Right forelimb (tissue), 1 donor: ENCODE measurements at places on chromosomes 12 and 14.
A peak's percentile ranks its signal among the peaks of the same experiment; 100 is the strongest.

GRCh38 chr12:93572712-93573551 is 457 bp downstream of the SOCS2 start:
- DNase-seq: peak; percentile 63

DNA sequence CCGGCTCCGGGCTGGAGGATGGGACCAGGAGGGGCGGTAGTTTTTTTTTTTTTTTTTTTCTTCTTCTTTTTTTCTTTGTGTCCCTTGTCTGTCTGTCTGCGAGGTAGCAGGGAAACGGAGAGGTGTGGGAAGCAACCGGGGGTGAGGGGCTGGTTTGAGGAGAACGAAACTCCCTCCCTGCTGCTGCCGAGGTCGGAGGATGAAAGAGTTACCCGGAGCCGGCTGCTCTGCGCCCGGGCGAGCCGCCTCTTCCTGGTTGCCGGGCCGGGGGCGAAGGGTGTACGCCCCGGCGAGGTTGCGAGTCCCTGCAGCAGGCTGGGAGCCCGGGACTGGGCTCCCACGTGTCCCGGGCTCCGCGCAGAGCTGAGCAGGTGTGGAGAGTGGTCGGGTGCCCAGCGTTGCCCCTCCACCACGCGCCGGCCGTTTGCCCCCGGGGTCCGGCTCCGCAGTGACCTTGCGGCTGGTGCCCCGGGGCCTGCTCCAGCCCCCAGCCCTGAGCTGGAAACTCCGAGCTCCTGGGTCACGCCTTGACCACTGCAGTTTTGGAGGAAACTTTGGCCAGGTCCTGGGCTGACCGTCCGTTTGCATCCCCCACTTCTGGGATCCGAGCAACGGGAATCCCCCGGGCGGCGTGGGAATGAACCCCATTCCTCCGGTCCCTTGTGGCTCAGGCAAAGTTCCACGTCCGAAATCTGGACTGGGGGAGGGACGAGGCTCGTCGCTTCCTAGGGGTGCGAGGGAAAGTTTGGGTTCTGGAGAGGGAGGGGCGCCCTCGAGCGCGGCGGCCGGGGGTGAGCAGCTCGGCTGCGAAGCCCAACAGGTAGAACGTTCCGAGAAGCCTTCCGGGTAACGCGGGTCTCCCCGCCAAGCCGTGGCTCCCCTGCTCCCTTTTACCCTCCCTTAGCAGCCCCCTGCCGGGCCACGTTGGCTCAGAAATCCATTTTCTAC is 1.3 kb downstream of the CHST11 start:
- DNase-seq: peak; percentile 65

- no peak for DNase-seq
Observed at GRCh38 chr12:106301241-106301610, 1.3 kb upstream of the TCP11L2 start.

- DNase-seq: no peak
Observed at GRCh38 chr12:52364901-52365489, 2.3 kb downstream of the KRT85 start.

DNA sequence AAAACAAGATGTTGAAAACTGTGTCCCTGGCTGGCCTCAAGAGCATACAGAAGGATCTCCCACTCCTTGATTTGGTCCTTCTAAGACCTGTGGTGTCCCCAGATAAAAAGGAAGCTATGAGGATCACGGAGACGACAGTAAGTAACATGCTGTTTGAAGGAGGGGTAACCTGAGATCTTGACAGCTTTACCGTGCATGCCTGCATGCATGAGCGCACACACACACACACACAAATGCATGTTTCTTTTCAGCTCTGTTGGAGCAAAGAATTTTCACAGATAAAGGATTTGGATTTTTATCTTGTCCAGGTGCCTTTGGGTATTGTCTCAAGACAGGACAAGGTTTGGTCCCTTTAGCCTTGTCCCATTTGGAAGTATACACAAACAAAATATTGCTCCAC is 411.6 kb upstream of the CCDC196 start:
- no peak for DNase-seq
